ENCODE measurements at places on chromosomes 1 and 21.

GRCh38 chr1:157399984-157400382 is 152.3 kb downstream of the FCRL5 start:
- peak; percentile 12 for DNase-seq

- DNase-seq = no peak
Measured at GRCh38 chr1:84570436-84571149, 3.6 kb downstream of the CTBS start.

- no peak for DNase-seq
Measured at GRCh38 chr1:157115429-157115838, 15.8 kb upstream of the ETV3L start.

GRCh38 chr1:160466961-160467360 is 56.1 kb downstream of the SLAMF6 start:
- no peak for DNase-seq

GRCh38 chr1:59743324-59744091 is 71.2 kb upstream of the HOOK1 start:
- no peak for DNase-seq
